ENCODE measurements at places on chromosomes 4 and X.

- no peak for DNase-seq
These were observed 1659.8 kb upstream of the ADGRL3 start for GRCh38 chr4:59540311-59540710.

DNA sequence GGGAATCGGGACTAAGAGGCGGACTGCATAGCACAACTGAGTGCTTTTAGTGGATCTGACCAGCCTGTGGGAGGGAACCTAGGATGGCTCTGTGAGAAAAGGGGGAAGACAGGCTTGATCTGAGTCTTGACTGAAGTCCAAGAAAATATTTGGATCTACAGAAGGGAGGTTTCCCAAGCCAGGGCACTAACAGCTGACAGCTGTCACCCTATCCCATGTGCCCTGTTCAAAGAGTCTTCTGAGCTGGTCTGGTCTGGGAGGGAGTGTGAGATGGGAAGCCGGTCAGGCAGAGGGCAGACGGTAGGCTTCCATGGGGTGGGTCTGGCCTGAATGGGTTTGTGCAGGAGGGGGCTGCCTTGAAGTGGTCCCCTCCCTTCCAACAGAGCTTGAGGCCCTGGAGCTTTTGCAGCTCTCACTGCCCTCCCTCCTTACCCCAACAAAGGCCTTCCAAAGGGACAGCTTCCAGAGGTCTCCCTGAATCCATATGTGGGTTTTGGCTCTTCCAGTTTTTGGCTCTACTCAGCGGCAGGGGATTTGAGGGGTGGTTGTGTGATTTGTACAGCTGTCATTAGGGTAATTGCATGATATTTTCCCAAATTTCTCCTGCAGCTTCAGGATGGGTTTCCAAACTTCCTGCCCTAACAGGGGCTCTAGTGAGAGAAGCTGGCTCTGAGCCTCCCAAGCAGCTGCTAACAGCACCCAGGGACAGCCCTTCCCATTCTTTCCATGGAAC, 643.7 kb downstream of the BCOR start:
- no peak for DNase-seq

- DNase-seq, result no peak
These were observed 320.6 kb downstream of the ADGRL3 start for GRCh38 chr4:61520681-61521160.

- DNase-seq, result no peak
These were observed 47.7 kb downstream of the LNX1 start for GRCh38 chr4:53543561-53543960.

DNA sequence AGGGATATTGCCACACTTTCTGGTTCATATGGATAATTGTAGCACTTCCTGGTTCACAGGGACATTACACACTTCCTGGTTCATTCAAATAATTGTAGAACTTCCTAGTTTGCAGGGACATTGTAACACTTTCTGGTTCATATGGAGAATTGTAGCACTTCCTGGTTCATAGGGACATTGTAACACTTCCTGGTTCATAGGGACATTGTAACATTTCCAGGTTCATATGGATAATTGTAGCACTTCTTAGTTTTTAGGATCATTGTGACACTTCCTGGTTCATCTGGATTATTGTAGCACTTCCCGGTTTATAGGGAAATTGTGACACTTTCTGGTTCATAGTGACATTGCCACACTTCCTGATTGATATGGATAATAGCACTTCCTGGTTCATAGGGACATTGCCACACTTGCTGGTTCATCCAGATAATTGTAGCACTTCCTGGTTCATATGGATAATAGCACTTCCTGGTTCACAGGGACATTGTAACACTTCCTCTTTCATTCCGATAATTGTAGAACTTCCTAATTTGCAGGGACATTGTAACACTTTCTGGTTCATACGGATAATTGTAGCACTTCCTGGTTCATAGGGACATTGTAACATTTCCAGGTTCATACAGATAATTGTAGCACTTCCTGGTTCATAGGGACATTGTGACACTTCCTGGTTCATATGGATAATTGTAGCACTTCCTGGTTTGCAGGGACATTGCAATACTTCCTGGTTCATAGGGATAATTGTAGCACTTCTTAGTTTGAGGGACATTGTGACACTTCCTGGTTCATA, 59.2 kb upstream of the CD99 start:
- DNase-seq, result no peak

GRCh38 chr4:158906073-158906472, 137.2 kb downstream of the FNIP2 start:
- DNase-seq, result no peak

DNA sequence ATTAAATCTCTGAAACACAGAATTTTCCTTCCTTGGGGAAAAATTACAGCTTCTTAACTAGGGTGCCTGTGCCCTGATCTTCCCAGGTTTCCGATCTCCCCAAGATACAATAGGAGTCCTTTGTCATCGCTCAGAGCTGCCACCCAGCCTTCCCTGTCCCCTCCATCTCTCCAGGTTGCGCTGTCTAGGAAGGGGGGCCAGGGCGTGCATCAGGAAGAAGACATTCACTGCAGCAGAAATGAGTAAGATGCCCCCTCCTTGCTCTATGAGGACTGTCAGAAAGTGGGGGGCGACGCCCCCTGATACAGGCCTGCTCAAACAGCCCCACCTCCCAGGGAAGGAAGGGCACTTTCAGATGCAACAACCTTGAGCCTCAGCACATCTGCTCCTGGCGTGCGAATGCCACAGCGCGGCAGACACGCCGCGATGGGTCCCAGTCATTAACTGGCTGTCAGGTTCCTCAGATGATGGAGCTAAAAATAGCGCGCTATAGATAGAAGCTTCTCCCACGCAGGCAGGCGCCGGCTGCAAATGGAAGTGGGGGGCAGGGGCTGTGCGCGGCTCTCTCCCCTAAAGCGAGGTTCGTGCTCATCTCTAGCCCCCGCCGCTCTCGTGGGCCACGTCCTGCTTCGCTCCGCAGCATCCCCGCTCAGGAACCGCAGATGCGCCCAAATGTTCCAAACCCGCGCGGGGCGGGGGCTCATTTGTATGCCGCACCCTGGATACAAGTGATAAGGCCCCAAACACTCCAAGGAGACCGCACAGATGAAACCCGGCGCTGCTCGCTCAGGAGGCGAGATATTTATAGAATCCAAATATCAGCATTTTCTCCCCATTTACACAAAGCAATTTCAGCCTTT, 57.6 kb upstream of the LGI2 start:
- DNase-seq, result no peak

- peak; percentile 10 for DNase-seq
These were observed 168.9 kb downstream of the ZNF674 start for GRCh38 chrX:46376246-46376885.

DNA sequence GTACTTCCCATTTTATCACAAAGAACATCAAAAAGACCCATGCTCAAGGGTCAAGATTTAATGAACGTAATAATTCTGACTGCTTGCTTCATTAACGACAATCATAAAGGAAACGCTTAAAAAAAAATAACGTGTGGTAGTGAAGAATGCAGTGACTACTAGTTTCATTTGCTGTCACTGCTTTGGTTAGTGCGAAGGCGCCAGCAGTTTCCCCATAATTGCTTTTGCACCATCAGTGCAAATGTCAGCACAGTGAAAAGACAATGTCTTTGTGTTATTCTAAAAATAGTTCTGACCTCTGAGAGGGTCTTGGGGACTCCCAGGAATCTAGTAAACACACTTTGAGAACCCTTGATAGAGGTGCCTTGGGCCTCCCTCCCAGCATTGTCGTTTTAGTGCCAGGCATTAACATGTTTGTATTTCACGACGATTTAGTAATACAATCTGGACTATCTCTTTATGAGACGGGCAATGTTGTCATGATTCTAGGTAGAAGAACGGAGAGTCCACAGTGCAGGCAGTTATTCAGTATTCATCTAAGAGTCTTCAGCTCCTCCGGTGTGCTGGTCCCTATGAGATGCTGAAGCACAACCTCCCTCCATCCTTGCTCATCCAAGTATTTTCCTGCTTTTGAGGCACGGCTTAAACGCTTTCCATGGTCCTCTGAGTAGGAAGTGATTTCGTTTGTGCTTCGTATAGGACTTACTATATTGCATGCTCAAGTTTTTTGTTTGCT, 71.0 kb downstream of the AFF1 start:
- DNase-seq, result no peak

GRCh38 chr4:128350449-128351045, 62.9 kb upstream of the PGRMC2 start:
- no peak for DNase-seq

GRCh38 chr4:81135501-81135900, 79.5 kb downstream of the PRKG2 start:
- no peak for DNase-seq

DNA sequence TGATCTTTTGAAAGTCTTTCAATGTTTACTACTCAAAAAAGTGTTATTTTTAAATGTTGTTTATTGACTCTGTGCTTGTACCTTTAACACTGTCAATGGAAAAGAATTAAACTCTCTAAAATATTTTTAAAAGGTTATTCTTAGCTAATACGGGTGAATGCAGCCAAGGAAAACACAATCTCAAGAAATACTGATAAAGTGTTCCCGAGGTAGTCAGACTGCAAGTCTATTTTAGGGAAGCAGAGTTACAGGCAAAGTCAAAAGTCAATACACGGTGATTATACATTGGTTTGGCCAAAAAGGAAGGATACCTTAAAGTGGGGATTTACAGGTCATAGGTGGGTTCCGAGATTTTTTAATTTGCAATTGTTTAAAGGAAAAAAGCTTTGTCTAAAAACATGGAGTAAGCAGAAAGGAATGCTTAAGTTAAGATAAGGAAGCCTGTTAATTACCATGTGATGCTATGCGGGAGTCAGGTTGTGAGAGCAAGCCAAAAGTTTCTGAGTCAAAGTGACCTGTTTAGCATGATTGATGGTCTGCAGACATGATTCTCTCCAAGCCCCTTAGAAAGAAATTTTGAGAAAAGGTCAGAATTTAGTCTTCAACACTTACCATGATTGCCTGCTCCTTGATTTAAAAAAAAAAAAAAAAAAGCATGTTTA, 288.4 kb downstream of the KLHL4 start:
- no peak for DNase-seq

DNA sequence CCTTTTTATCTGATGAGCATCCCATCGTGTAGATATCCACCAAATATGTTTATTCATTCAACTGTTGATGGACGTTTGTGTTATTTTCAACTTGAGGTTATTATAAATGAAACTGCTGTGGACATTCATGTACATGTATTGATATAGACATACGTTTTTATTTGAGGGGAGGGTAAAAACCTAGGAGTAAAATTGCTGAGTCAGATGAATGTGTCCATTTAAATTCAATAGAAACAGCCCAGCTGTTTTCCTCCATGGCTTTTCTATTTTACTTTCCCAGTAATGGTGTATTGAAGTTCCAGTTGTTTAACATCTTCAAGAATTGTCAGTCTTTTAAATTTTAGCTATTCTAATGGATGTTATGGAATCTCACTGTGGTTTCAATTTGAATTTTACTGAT, 348.7 kb upstream of the GALNTL6 start:
- DNase-seq, result no peak

GRCh38 chrX:10656214-10656613, 35.8 kb upstream of the MID1 start:
- DNase-seq, result no peak

GRCh38 chr4:145436796-145437195, 44.9 kb upstream of the SMAD1 start:
- no peak for DNase-seq

DNA sequence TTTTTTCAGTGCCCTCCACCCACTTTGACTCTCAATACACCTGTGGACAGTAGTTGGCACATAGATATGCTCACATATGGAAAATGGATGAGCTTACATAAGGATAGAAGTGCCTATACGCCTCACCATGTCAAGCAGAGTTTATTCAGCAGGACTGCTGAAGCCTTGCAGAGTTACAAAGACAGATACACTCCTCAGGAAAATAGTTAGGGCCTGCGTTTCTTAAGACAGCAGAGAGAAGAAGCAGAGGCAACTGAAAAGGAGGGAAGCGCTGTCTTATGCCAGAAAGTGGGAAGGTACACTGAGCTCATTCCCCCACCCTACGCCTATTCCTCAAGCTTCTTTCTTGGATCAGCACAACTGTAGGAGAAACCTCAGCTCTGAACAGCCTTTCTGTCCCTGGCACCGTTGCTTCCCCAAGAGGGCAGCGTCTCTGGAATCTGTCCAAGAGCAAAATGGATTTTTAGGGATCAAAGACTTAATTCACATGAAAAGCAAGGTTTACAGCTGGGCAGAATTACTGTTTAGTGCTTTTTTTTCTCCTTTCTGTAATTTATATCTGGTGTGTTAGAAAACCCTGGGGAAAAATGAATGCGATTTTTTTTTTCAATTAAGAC, 37.3 kb upstream of the MBTPS2 start:
- DNase-seq, result no peak

GRCh38 chr4:90842960-90843359, 715.8 kb downstream of the CCSER1 start:
- DNase-seq, result no peak

DNA sequence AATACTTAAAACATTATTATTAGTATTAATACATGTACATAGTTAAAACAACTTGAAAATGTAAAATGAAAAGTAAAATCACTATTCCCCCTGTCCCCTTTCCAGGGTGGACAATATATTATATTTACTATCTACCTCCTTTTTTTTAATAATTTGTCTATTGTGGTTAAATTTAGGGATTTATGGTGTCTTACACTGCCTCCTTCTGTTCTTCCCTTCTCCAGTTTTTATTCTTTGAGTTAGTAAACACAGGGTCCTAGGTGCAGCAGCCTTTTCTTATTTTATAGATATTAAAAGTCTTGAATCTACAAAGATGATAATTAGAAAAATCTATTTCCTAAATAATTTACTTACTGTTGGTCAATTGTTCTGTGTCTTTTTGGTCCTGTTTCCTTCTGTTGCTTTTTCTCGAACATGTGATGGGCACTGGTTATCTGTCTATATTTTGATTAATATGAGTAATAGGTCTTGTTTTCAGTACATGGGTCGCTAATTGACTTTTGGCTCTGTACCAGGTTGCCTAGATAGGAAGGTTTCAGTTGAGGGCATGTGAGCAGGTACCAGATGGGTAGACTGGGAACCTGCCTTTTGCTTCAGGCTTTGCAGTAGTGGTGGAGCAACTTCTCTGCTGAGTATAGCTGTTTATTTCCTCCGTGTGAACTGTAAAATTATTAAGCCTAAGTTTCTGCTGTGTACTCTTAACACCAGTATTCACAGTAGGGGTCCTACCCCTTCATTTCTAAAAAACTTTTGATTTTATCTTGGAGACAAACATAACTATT, 1.1 kb downstream of the NUDT9 start:
- DNase-seq, result no peak
